ENCODE measurements at places on chromosomes 13 and 19. TPM values are rescaled to one million over a fixed set of nuclear protein-coding genes. Genes with fewer than 3 reads are reported as not detected.

DNA sequence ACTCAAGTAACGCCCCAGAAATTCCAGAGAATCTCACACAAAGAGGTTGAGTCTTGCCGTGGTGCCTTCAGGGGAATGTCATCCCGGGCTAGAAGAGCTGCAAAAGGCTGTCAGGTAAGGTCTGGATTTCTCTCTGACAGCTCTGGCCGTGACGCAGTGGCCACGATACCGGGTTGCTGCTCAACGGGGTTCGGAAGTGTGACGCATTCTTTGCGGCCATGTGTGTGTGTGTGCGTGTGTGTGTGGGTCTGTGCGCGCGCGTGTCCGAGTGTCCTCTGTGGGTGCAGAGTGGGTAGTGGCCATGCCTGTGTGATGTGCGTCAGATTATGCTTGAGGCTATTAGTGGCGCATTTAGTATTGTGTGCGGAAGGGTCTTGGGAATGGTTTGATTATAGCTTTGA lies 306 bp downstream of the ZNF540 start:
- peaks cover 21% of the 10 kb centered on the region for H3K36me3 ChIP-seq
- H3K27me3 ChIP-seq, result no peaks in the 10 kb centered on the region

DNA sequence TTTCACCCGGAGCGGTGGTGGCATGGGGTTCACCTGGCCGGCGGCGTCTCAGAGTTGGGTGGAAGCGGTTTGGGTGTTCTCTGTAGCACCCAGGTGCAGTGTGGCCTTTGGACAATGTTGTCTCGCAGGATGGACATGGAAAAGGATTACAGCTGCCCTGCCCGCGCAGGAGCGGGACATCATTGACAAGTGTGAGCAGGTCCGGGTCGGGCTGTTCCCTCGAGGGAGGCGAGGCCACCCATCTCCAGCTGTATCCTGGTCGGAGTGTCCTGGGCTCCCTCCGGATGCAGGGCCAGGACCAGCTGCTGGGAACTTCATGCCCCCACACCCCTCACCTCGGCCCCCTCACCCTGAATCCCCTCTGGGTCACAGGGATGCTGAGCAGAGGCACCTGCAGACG lies 7.8 kb upstream of the ZNF14 start:
- no peak overlapping the region for H3K4me3 ChIP-seq
- DNase-seq, result no peak
- no peak overlapping the region for H3K27ac ChIP-seq
- H3K4me1 ChIP-seq, result no peaks in the 10 kb centered on the region

DNA sequence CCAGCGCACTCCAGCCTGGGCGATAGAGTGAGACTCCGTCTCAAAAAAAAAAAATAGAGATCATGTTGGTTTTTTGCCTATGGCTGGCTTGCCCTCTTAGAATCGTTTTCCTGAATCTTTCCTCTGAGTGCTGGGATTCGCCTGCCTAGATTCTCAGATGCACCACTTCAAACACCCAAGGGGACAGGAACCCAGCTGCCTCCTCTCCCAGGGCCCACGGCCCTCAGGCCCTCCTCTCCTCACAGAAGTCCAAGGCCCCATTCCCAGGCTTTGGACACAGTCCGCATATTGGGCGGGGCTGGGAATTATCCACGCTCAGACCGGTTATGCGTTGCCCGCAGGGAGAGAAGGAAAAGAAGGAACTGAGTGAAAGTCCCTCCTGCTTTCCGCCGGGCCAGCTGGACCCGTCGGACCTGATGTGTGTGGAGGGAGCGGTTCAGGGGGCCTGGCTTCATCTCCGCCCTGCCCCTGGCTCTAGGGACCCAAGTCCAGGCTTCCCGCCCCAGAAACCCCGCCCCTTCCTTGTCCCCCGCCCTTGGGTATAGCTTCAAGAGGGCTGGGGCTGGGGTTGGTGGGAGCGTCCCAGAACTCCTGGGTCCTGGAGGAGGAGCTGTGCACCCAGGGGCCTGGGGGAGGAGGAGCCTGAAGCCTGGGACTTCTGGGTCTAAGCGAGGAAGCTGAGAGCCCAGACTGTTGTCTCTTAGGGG lies 5.8 kb downstream of the PPFIA3 start:
- H3K36me3 ChIP-seq, result no peaks in the 10 kb centered on the region
- H3K27me3 ChIP-seq, result no peaks in the 10 kb centered on the region
- peaks cover 9% of the 10 kb centered on the region for H3K4me1 ChIP-seq
- H3K27ac ChIP-seq, result no peak overlapping the region

The CRTC1 gene
- 3.7 TPM for total RNA-seq

DNA sequence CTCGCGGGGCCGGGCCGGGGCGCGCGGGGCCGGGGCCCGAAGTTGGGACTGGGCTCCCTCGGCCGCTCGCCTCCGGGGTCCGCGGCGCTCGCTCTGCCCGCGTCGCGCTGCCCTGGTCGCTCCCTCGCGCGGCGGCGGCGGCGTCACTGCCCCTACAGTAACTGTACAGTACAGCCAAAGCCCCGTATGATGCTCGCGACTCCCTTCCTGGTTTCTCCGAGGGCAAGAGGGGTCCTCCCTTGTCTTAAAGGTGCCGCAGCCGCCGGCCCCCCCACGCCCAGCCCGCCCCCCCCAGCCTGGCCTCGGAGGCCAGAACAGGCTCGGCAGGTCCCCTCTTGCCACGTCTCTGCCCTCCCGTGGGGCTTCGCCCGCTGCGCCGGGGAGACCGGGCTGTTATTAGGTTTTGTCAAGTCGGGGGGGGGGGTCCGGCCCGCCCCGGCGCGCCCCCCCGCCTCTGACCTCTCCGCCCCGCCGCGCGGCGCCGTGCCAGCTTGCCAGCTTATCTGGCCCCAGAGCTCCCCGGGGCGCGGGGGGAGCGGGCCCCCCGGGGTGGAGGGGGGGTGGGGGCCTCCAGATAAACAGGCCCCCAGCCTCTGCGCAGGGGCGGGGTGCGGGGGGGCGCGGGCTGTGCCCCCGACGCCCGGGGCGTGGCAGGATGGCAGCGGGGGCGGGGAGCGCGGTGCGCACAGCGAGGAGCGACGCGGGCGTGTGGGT lies at the start of gene ZBTB7A:
ZBTB7A (minus strand) TSS at position 218 of the 714 bp plus-strand sequence. CDS start 11,667 bp downstream, outside the sequence.
- H3K27me3 ChIP-seq, result no peaks in the 10 kb centered on the region
- peak within 1 kb of the TSS; percentile 77 for H3K27ac ChIP-seq

DNA sequence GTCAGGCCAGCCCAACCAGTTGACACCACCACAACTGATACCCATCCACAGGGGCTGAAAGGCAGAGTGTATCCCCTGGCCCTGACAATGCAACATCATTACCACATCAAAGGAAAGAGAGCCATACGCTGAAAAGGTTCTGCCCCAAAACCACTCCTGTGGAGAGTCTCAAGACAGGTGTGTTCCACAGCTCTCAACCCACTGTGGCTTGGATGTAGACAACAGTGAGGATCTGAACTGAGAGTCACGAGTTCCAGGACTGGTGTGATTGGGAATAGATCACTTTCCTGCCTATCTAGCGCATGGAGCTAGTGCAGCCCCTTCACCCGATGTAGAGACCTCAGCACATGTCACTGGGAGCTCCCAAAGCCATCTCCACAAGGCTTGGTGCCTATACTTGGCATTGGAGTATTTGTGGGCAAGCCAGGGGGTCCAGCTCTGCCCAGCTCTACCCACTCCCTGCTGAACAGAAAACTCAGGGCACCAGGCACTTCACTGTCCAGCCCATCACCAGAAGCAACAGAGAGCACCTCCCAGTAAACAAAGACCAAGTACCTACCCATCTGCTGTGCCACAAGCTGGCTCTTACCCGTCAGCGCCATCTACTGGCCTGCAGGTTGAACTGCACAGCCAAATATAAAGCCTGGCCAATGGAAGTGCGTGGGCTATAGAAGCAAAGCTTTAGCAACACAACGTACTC lies 579.5 kb downstream of the UQCRFS1 start:
- peak; percentile 85 for DNase-seq
- no peaks in the 10 kb centered on the region for H3K4me1 ChIP-seq
- H3K36me3 ChIP-seq, result no peaks in the 10 kb centered on the region
- H3K4me3 ChIP-seq, result no peak overlapping the region
- H3K27me3 ChIP-seq, result no peaks in the 10 kb centered on the region

- H3K36me3 ChIP-seq, result no peaks in the 10 kb centered on the region
- no peaks in the 10 kb centered on the region for H3K27me3 ChIP-seq
- DNase-seq, result no peak
- no peak overlapping the region for H3K27ac ChIP-seq
- H3K4me3 ChIP-seq, result no peak overlapping the region
Observed at GRCh38 chr13:59182241-59182640, 981.5 kb downstream of the DIAPH3 start.

The ZNF599 gene
- total RNA-seq, result 4.1 TPM

DNA sequence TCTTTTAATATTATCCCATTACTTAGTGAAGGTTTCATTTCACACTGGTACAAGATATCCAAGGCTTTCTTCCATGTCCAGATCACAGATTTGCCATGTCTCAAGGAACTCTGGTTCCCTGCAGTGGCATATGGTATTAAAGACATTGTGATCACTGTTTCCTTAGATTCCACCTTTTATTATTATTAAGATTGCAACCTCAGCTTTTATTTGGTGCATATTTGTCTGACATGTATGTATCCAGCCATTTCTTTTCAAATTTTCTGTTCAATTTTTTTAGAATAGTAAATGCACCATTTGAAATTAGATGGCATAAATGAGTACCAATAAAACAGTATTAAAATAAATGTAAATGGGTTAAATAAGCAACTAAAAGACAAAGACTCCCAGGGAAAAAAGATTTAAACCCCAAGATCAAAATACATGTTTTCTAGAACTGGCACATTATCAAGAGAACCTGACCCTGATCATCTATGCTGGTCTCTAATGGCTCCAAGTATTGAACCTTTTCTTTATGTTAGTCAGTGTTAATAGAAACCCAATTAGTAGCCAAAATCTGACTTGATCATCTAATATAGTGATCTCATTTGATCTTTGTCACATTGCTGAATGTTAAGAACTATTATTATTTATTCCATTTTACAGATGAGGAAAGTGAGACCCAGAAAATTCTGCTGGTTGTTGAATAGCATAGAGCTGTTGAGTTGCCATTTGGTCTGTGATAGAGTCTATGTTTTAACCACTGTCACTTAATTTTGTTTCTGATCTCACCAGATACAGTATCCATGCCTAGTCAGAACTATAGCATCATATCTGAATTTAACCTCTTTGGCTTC lies at the start of gene OR10H4:
OR10H4 (plus strand) TSS at position 786 of the 836 bp plus-strand sequence; CDS start at position 786, 0 bp downstream.
- H3K4me1 ChIP-seq, result no peaks in the 10 kb centered on the region
- no peak within 1 kb of the TSS for H3K27ac ChIP-seq
- no peak within 1 kb of the TSS for H3K4me3 ChIP-seq
- no peaks in the 10 kb centered on the region for H3K27me3 ChIP-seq

DNA sequence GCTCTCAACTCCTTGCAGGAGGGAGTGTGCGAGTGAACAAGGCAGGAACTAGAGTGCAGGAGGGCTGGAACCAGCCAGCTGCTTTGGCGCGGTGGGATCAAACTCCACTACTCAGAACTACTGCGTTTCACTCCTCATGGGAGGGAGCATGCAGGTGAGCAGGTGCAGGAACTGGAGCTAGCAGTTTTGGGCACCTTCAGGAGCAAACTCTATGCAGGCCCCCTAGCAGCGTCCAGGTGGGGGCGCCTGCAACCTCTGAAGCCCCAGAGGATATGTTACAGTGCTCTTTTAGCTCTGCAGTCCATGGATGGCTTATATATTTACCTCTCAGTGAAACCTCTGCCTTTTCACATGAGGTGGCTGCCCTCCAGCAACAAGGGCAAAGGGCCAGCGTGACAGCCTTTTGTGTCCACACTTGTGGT lies 1303.4 kb downstream of the PCDH9 start:
- H3K27me3 ChIP-seq, result no peaks in the 10 kb centered on the region
- H3K36me3 ChIP-seq, result no peaks in the 10 kb centered on the region
- H3K27ac ChIP-seq, result no peak overlapping the region
- H3K4me1 ChIP-seq, result no peaks in the 10 kb centered on the region
- DNase-seq, result peak; percentile 56

GRCh38 chr19:29873024-29873800 lies 61.4 kb downstream of the CCNE1 start:
- H3K4me3 ChIP-seq, result peak overlapping the region; percentile 61
- H3K36me3 ChIP-seq, result no peaks in the 10 kb centered on the region
- peaks cover 17% of the 10 kb centered on the region for H3K4me1 ChIP-seq
- H3K27me3 ChIP-seq, result no peaks in the 10 kb centered on the region
- DNase-seq, result peak; percentile 78

The C19orf67 gene
- 2.8 TPM for total RNA-seq

The DIAPH3 gene
- total RNA-seq, result 10.0 TPM

The PEX11G gene
- 1.8 TPM for total RNA-seq

- no peak overlapping the region for H3K4me3 ChIP-seq
- H3K36me3 ChIP-seq, result peaks cover 12% of the 10 kb centered on the region
- H3K4me1 ChIP-seq, result no peaks in the 10 kb centered on the region
- no peak for DNase-seq
- no peak overlapping the region for H3K27ac ChIP-seq
Observed at GRCh38 chr19:46391296-46392251, 21.8 kb downstream of the CCDC8 start.

DNA sequence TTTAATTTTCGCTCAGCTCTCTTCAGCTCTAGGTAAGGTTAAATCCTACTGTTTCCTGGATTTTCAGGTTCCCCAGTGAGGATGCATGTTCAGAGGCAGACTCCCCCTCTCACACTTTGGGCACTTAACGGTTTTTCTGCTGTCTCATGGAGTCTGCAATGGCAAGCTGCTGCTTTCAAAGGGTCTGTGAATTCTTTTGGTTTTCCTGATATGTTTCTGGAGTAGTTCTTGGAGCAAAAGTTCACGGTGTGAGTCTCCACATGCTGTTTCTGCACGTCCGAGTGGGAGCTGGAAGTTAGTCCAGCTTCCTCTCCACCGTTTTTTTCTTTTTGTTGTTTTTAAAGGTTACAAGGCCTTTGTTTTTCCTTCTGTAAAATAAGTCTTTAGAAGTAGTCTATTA lies 35.4 kb downstream of the DNAJC15 start:
- peak overlapping the region; percentile 88 for H3K27ac ChIP-seq
- no peak overlapping the region for H3K4me3 ChIP-seq
- peaks cover 67% of the 10 kb centered on the region for H3K4me1 ChIP-seq
- no peak for DNase-seq
- peaks cover 11% of the 10 kb centered on the region for H3K36me3 ChIP-seq

DNA sequence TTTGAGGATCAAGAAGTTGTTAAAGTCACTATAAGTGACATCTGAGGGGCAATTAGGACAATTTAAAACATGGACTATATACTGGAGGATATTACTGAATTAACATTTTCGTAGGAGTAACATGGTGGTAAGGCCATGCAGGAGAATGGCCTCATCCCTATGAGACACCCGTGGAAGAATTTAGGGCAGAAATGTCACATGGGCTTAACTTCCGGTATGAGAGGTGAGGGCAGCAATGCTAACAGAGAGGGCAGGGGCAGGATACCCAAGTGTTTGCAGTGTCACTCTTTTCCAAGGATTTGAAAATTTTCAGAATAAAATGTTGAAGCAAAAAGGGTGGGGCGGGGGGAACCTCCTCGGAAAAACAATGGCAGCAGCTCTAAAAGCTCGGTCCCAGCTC lies 23.6 kb downstream of the RANBP3 start:
- H3K4me1 ChIP-seq, result peaks cover 81% of the 10 kb centered on the region
- H3K27me3 ChIP-seq, result no peaks in the 10 kb centered on the region
- DNase-seq, result no peak

DNA sequence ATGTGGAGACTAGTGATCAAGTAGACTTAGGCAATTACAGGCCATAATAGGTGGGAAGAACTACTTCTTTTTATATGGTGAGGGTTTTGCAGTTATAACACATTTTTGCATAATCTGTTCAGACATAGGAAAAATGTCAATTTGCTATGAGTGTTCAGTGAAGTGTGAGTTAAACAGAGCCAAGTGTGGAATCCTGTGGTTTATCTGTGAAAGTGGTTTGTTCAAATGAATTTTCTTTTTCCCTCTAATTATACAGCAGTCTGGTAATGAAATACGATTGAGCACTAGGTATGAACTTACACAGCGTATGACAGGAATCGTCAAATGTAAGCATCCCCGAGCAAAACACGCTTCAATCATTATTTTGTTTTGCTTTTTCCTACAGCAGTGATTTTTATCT lies 178.3 kb downstream of the STK24 start:
- H3K4me1 ChIP-seq, result no peaks in the 10 kb centered on the region
- no peak for DNase-seq
- no peaks in the 10 kb centered on the region for H3K27me3 ChIP-seq
- H3K36me3 ChIP-seq, result no peaks in the 10 kb centered on the region
- H3K27ac ChIP-seq, result no peak overlapping the region
